ENCODE measurements at places on chromosomes 6 and 20.
A peak's percentile ranks its signal among the peaks of the same experiment; 100 is the strongest.

DNA sequence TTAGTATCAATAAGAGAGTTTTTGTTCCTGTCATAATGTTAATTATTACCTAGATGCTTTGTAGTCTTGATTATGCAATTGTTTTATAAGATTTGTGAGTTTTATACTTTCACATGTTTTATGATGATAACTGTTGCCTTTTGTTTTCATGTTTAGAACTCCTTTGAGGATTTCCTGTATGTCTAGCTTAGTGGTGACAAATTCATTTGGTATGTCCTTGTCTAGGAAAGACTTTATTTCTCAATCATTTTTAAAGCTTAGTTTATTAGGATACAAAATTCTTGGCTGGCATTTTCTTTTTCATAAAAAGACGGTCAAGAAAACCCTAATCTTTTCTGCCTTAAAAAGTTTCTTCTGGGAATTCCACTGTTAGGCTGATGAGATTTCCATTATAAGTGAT lies 849.9 kb upstream of the EYS start:
- DNase-seq, result no peak

- no peak for DNase-seq
These were observed 949 bp downstream of the TXLNB start for GRCh38 chr6:139290787-139291311.

- no peak for DNase-seq
These were observed 106.4 kb downstream of the SOD2 start for GRCh38 chr6:159586684-159587083.

GRCh38 chr6:45922728-45923351 lies 92.8 kb downstream of the CLIC5 start:
- peak; percentile 75 for DNase-seq

GRCh38 chr6:152173957-152174356 lies 366.5 kb downstream of the ESR1 start:
- DNase-seq, result no peak

DNA sequence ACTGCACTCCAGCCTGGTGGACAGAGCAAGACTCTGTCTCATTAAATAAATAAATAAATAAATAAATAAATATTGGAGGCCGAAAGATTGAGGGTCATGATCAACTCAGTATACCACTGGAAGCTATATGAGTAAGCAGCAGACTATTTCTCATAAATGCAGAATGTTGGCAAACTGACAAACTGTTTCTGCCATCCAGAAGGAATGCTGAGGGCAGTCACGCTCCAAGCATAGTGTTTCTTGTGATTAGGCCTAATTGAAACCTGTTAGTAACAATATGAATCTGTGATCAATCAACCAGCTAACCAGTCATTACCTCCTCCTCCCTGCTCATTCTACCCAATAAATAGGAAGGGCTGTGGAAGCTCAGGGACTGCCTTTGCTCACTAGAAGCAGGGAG lies 15.2 kb upstream of the KCNK15 start:
- no peak for DNase-seq

GRCh38 chr6:1387538-1387875 lies 1.9 kb upstream of the FOXF2 start:
- no peak for DNase-seq

DNA sequence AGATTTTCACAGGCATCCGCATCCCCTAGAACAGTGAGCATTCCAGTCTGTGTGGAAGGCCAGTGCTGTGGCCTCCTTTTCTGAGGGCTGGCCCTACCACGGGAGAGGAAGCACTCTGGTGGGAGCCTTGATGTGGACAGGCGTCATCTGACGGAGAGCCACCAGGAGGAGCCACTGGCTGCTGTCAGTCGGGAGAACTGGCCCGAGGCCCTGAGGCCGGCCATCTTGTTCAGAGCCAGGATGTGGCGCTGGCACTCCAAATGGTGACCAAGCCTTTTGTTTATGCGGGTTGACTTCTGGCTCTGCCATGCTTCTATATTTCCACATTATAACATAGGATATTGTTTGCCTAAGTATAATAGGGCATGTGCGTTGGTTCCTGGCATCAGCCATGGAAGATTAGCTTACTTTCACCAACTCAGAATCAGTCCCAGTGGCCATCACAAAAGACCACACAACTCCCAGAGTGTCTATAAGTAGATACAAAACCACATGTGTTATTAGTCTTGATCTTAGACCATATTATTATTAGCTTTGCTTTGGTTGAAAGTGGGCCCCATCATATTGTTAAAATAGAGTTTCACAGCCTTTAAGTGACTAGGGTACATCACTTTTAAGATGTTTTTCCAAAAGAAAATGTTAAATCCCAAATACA lies 273.9 kb upstream of the TAB2 start:
- DNase-seq, result peak; percentile 73

- DNase-seq, result no peak
These were observed 225.7 kb downstream of the HAO1 start for GRCh38 chr20:7714549-7714948.

- DNase-seq, result no peak
These were observed 193.1 kb upstream of the ARG1 start for GRCh38 chr6:131379948-131380347.

DNA sequence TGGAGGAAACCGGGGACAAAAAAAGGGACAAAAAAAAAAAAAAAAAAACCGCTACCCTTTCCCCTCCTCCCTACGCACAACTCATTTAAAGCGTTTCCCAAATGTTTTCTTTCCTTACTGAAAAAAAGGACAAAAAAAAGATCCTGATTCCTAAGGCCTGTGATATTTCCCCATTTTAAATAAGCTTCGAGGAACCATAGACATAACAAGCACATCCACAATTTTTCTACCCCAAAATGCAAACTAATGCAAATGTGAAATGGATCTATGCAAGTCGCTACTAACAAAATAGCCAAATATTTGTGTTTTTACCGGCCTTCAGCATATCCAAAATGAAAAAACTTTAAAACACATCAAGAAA lies 1.4 kb upstream of the ZNF217 start:
- no peak for DNase-seq

DNA sequence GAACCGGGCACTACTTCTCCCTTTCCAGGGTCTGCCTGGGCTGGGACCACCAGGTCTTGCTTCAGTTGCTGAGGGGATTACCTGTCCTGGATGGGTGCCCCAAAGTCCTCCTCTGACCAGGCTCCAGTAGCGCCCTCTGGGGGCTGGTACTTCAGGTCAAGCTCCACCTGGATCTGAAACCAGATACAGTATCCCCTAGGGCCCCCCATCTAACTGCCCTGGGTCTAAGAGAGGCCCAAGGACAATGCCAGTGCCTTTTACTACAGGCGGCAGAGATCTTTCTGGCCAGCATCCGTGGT lies 11.2 kb upstream of the SPAG4 start:
- DNase-seq, result peak; percentile 88

DNA sequence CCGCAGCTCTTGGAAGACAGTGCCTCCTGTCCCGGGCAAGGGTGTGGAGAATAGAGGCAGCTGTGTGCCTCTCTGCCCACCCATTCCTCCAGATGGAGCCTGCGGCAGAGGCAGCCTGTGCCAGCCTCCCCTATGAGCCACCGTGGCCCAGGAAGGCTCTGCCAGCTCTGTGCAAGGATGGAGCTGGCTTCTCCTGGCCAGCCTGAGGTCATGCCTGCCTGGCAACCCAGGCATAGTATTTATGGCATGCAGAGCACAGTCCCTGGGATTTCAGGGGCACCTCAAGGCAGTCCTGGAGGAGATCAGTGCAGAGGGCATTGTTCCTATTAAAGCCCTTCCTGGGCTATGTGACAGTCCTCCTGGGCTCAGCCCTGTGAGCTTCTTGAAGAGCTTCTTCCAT lies 1.5 kb downstream of the EPB41L1 start:
- DNase-seq, result no peak

DNA sequence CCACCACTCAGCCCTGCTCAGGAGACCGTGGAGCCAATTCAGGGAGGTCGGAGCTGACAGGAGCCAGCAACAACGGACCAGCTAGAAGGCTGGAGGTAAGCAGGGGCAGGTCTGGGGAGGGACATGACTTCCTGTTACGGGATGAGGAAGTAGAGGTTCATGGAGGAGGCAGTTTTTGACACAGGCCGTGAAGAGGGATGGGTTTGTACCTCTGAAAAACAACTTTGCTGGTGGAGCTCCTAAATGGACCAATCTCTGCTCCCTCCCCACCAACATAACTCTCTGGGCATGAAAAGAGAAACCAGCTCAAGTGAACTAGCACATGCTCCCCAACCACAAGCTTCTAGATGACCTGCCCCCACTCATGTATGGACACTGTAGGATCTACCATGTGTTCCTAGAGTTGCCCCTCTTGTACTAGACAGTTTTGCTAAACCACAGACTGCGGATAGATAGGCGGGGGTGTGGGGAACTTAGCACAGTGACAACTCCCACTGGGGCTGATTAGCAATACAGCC lies 31.4 kb downstream of the RALGAPA2 start:
- no peak for DNase-seq

DNA sequence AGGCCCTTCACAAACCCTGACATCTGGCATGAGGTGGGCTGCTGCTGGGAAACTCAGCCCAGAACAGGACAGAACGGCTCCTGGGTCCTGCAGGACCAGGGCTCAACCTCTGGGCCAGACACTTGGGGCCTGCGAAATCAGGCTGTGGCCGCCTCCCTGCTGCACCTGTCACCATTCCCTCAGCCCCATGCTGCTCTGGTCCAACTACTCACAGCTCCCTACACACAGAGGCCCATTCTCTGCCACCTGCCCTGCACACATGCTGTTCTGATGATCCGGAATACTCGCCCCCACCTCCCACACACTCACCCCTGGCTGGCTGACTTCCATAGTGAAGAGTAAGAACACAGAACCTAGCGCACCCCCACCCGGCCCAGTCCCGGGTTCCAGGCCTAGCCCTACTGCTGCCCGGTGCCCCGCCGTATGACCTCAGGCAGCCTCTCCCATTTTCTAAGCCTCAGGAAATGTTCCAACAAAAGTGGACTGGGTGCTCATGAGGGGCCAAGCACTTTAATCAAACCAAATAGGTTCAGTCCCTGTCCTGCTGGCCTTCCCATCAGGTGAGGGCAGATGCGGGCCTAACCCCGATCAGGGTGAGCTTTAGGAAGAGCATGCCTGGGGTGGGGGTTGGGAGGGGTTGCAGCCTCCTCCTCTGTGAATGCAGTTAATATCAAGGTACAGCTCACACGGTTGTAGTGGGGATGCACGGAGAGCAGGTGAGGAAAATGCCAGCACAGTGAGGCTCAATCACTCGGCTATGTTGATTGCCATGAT lies 3.9 kb downstream of the PEDS1 start:
- DNase-seq, result no peak

- no peak for DNase-seq
These were observed 12.8 kb downstream of the SNX14 start for GRCh38 chr6:85580878-85581267.

DNA sequence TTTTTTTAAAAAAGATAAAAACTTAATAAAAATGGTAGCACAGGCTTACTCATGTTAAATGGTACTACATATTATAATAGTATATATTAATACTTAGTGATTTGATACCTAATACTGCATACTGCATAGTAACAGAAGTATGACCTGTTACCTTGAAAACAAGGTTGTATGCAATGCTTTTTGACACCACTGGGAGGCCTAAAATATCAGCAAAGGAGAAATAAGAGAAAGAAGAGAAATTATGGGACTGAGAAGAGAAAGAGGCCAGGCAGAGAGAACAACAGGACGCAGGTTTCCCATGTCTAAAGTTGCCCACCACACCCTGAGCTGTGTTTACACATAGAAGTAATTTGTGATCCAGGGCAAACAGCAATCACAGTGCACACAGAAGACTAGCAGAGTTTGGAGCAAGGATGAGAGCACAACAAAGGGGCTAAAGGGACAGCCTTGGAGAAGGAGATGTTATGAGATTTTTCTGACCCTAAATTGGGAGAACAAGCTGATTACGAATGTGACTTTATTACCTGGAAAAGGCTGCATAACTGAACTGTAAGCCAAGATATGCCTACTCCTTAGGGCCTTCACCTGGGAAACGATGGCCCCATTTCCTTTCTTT lies 73.2 kb downstream of the ROS1 start:
- DNase-seq, result no peak

DNA sequence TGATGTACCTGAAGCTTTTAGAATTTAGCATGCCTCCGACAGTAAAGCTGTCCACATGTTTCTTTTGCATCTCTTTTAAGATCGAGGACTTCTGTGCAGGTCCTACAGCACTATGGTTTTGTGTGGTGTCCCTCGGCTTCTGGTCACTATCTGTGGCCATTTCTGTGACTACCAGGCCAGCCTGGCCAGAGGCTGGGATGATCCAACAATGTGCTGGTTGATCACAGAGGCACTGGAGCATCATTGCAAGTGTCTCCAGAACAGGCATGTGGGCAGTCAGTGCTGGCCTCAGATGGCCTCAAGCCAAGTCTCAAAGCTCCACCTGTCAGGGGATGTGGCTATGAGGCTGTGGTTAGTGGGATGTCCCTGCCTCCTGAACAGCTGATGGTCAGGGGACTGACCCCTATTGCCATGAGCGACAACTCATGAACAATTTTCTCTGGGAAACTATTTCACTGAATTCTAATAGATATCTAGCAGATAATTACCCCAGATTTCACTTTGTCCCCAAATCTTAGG lies 136.6 kb downstream of the SYNDIG1 start:
- DNase-seq, result no peak

GRCh38 chr6:150592377-150592995 lies 7.2 kb upstream of the PLEKHG1 start:
- no peak for DNase-seq

DNA sequence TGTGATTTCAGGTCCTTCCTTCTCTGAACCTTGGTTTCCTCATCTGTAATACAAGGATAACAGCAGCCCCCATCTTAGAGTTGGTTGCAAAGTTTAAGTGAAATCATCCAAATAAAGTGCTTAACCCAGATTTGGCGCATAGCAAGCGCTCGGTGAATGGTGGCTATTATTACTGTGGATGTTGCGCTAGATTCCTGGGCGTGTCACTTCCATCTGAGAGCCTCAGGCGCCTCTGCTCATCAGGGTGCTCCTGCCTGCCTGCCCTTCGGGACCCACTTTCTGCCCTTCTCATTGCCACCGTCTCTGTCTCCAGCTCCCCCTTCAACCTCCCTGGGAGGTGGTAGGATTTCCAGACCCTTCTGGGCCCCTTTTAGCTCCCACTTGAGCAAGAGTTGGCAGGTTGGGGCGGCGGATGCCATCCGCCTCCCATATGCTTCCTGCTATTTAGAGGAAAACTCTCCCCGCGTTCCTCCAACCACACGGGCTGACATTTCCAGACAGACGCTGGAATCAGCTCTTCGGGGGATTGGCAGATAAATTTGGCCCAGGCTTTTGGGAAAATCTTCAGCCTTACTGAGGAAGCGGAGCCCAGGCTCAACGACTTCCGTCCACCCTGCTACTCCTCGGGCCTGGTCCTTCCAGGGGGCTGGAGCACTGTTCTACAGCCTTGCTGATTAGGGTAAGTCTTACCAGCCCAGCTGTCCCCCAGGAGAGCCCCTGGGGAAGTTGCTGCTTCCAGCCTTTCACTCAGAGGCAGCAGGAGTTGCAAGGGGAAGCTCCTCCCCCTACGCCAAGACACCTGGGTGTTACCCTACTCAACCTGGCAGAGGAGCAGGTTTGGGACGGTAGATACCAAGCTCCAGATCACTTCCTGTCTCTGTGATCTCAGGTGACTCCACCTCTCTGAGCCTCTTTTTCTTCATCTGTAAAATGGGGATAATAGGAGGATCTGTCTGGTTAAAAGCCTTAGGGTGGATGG lies 71.5 kb downstream of the DLGAP4 start:
- no peak for DNase-seq

- no peak for DNase-seq
These were observed 766.4 kb upstream of the DEFB115 start for GRCh38 chr20:30491016-30491415.

Measured in WTC11 (cell line).